Thoracic aorta (tissue), 2 donors: ENCODE measurements at places on chromosomes 2 and 18. TPM values are rescaled to one million over a fixed set of nuclear protein-coding genes. Genes with fewer than 3 reads are reported as not detected.

The IL1B gene
- 6.2 TPM for total RNA-seq

The STAT4 gene
- total RNA-seq = 2.7 TPM

The SRD5A2 gene
- not detected for total RNA-seq

The DYNAP gene
- total RNA-seq = not detected

The SPATA3 gene
- not detected for total RNA-seq

The SIX2 gene
- 13.5 TPM for total RNA-seq

The SFXN5 gene
- total RNA-seq = 18.1 TPM
